Activated naive CD8-positive, alpha-beta T cell treated with anti-CD3 and anti-CD28 coated beads, Interleukin-2, amount 10 ng/mL, durations not matched to agents 7 days and 5 days (primary cell): ENCODE measurements at places on chromosomes 16 and 17. TPM values are rescaled to one million over a fixed set of nuclear protein-coding genes. Genes with fewer than 3 reads are reported as not detected.

Gene CA7
- total RNA-seq, result not detected

Gene ABCA6
- total RNA-seq, result 0.14 TPM

Gene FGF11
- 28.5 TPM for total RNA-seq

Gene FZD2
- total RNA-seq, result 0.45 TPM

Gene AOC3
- 0.74 TPM for total RNA-seq

Gene CFAP97D1
- not detected for total RNA-seq

DNA sequence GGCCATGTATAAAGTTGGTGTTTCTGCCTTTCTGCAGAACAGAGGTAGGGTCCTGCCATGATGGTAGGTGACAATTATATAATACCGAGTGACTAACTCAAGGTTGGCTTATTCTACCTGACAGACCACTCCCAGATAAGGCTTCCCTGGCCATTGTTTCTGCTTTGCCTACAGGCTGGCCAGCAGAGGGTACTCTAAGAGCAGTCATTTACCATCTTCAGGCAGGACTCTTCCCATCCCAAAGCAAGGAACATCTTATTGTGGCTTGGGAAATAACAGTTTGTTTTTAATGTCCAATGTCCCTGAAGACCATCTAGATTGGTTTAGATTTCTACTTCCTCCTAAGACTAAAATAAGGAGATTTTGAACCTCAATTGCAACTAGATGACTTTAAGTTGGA, 74.1 kb downstream of the SNX11 start:
- no peaks in the 10 kb centered on the region for H3K27me3 ChIP-seq
- no peak for DNase-seq
- H3K27ac ChIP-seq, result no peak overlapping the region
- H3K36me3 ChIP-seq, result peaks cover 50% of the 10 kb centered on the region
- H3K4me1 ChIP-seq, result peaks cover 18% of the 10 kb centered on the region
- H3K4me3 ChIP-seq, result no peak overlapping the region

DNA sequence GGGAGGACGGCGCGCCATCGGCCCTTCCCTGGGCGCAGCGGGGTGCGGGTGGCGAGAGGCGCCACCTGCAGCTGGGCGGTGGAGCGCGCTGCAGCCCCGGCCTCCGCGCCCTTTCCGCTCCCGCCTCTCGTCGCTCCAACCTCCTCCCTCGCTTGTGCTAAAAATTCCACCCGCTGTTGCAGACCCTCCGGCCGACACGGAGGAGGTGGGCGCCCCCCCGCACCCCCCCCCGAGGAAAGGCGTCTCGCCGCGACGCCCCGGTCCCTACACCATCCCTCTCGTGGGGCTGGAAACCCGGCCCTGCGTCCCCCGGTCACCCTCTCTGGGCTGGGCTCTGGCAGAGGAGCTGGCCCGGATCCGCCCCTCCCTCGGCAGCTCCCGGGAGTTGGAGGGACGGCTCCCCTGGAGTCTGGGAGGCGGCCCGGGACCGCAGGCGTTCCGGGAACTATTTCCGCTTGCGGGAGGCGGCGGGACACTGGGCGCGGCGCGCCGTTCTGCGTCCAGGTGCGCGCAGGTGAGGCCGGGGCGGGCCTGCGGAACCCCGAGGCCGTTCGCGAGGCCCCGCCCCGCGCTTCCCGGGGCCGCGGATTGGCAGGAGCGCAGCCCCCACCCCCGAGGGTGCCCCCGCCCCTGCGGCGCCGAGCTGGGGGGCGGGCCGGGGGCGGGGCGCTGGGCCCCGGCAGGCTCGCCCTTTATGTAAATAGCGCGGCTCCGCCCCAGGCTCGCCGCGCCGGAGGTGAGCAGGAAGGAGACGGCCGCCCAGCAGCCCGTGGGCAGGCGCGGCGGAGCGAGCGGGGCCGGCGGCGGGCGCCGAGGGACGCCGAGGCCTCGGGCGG, at the start of gene LLGL2:
Gene LLGL2 (plus strand): TSS at position 728 of the 836 bp plus-strand sequence. CDS start 17,730 bp downstream, outside the sequence.
- H3K27me3 ChIP-seq, result peaks cover 6% of the 10 kb centered on the region
- H3K4me1 ChIP-seq, result peaks cover 9% of the 10 kb centered on the region
- peaks cover 8% of the 10 kb centered on the region for H3K36me3 ChIP-seq

- peak overlapping the region; percentile 81 for H3K4me3 ChIP-seq
- peaks cover 3% of the 10 kb centered on the region for H3K36me3 ChIP-seq
- H3K27me3 ChIP-seq, result no peaks in the 10 kb centered on the region
- H3K4me1 ChIP-seq, result peaks cover 18% of the 10 kb centered on the region
- DNase-seq, result no peak
- H3K27ac ChIP-seq, result peak overlapping the region; percentile 60
Observed at GRCh38 chr16:1825864-1826690, 548 bp downstream of the HAGH start.

GRCh38 chr16:57994778-57995177, 5.7 kb downstream of the ZNF319 start:
- H3K36me3 ChIP-seq, result peaks cover 6% of the 10 kb centered on the region
- H3K4me3 ChIP-seq, result peak overlapping the region; percentile 35
- H3K27ac ChIP-seq, result peak overlapping the region; percentile 58
- no peaks in the 10 kb centered on the region for H3K27me3 ChIP-seq
- DNase-seq, result no peak
- peaks cover 33% of the 10 kb centered on the region for H3K4me1 ChIP-seq

GRCh38 chr17:27596566-27597187, 34.3 kb upstream of the LGALS9 start:
- peaks cover 14% of the 10 kb centered on the region for H3K36me3 ChIP-seq
- DNase-seq, result no peak
- H3K27ac ChIP-seq, result peak overlapping the region; percentile 32

DNA sequence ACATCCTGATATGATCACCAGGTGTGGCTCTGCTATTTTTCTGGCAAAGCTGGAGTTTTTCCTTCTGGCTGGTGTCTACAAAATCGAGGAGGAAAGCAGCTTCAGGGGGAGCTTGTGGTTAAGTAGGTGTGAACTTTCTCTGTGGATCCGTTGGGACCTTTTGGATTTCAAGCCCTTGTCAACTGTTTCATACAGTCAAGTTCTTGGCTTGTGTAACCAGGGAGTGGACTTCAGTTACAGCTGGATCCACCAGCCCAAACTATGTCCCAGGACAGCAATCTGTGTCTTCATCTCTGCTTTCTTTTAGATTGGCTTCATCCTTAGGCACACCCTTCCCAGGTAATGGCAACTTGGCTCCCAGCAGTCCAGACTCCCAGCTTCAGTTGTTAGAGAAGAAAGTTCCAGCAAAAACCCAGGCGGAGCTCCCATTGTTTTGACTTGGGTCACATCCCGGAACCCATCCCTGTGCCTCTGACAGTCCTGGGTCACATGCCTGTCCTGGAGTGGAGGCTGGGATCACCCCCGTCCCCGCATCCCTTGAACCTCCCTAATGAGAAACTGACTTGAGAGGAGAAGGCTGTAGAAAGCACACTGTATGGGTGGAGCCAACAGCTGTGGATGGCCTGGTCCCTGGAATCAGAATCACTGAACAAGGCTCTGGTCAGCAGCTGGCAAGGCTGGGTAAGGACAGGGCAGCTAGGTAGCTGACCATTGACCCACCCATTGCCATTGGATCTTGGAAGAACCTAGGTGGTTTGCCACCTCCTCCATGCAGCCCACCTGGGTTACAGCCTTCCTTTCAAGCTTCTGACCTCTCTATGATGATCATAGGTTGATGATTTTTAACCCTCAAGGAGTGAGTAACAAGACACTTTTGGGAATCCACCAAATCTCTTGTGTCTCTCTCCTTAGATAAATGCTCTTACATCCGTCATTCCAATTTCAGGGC, 18.1 kb downstream of the NKD1 start:
- H3K4me3 ChIP-seq, result no peak overlapping the region
- H3K27ac ChIP-seq, result no peak overlapping the region
- no peak for DNase-seq

GRCh38 chr16:30741461-30741914, 6.7 kb upstream of the PHKG2 start:
- H3K27me3 ChIP-seq, result no peaks in the 10 kb centered on the region
- H3K27ac ChIP-seq, result no peak overlapping the region
